ENCODE measurements at places on chromosomes 5 and 9.

- DNase-seq = no peak
Observed at GRCh38 chr5:65978251-65978650, 51.9 kb downstream of the ERBIN start.

DNA sequence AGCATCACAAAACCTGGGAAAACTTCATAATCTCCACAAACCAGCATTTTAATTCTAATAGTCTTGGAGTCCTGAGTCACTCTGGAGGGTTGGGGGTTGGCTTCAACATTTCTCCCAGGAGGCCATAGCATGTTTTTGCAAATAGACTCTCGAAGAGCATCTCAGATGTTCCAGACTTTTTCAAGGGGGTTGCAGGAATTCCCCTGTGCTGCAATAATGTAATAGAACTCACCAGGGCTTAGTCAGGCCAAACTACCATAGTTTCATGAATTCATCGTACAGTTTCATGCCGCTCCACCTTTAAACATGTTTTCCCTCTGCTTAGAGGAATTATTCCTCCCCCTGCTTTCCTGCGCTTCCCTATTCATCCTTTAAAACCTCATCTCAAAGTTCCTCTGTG, 499.5 kb upstream of the KLF4 start:
- no peak for DNase-seq

DNA sequence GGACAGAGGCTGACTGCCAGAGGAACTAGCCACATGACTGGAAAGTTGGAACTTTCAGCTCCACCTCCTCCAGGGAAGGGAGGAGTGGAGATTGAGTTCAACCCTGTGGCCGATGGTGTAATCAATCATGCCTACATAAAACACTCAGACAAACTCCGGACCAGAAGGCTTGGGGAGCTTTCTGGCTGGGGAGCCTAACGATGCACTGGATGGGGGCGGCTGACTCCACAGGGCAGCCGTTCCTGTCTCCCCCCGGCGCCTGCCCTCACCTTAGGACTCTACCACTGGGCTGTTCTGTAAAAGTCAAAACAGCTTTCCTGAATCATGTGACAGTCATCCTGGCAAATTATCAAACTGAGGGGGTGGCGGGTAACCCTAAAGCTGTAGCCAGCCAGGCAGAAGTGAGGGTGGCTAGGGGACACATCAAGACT, 58.0 kb downstream of the GOLM1 start:
- DNase-seq = no peak

GRCh38 chr9:129176701-129177442, 1.2 kb downstream of the IER5L start:
- no peak for DNase-seq

DNA sequence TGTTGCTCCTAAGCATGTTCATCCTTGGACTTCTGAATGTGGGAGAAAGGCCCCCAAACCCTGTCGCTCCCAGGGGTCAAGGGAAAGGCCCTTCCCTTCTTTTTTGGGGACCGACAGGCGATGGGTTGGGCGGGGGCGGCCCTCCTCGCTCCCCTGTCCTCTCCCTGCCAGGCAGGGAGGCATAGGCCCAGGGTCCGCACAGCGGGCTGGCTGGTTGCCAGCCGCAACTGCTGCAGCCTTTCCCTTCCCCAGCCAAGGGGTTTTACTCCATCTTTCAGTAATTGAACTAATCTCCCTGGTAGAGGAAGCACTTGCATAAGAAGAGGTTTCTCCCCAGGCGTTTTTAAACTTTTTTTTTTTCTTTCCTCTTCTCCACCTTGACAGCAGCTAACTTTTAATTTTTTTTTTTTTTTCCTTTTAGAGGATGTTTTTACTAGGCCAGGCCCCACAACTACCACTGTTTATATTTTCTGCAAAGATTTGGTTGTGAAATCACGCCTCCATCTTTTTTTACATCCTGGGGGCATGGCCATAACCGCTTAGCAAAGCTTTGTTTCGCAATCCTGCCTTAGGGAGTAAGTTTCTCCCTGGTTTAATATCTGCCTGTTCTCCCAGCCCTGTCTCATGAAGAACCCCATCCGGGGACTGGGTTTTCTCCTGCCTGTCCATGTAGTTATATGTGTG, 216.9 kb upstream of the ZNF608 start:
- DNase-seq = no peak

- no peak for DNase-seq
Observed at GRCh38 chr5:17206021-17206420, 11.4 kb upstream of the BASP1 start.

DNA sequence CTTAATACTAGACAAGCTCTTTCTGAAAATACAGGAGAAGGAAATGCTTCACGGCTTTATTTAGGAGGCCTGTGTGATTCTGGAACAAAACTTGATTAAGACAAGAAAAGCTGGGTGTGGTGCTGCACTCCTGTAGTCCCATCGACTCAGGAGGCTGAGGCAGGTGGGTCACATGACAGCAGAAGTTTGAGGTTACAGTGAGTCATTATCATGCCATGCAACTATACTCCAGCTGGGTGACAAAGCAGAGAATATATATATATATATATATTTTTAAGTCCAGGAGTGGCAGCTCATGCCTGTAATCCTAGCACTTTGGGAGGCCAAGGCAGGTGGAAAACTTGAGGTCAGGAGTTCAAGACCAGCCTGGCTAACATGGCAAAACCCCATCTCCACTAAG, 33.1 kb upstream of the SPIN1 start:
- DNase-seq = no peak

- no peak for DNase-seq
Observed at GRCh38 chr9:98652741-98653140, 56.0 kb downstream of the GABBR2 start.

GRCh38 chr5:1011741-1012312, 3.2 kb downstream of the NKD2 start:
- DNase-seq = no peak

DNA sequence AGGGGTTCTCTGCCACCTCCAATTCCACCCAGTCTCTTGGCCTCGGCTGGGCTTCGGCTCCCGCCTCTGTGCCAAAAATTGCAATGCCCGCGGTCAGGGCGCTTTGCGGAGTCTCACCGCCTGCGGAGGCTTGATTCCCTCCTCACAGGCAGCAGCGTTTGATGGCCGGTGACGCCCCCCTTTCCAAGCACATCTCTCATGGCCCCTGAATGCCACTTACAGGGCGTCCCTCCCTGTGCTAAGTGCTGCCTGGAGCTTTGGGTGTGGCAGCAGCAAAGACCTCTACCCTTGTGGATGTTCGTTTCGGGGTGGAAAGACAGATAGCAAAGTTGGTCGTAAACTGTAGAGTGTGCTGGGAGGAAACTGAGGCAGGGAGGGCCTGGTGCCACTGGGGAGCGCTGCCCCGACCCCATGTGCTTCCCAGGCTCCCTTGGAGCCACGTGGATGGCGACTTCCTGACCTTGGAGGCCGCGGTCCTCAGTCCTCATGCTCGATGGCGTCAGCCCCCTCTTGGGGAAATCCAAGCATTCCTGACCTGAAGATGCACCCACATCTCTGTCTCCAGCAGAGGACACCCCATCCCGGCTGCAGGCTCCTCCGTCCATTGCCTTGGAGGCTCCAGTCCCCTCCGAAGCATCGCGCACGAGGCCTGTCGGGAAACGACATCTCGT, 249.2 kb upstream of the IRX4 start:
- DNase-seq = no peak

Measured in stimulated activated CD8-positive, alpha-beta memory T cell treated with anti-CD3 and anti-CD28 coated beads, Interleukin-4, amount 100 ng/mL, for 1 hour (primary cell).